ENCODE measurements at places on chromosomes 1 and 21.

DNA sequence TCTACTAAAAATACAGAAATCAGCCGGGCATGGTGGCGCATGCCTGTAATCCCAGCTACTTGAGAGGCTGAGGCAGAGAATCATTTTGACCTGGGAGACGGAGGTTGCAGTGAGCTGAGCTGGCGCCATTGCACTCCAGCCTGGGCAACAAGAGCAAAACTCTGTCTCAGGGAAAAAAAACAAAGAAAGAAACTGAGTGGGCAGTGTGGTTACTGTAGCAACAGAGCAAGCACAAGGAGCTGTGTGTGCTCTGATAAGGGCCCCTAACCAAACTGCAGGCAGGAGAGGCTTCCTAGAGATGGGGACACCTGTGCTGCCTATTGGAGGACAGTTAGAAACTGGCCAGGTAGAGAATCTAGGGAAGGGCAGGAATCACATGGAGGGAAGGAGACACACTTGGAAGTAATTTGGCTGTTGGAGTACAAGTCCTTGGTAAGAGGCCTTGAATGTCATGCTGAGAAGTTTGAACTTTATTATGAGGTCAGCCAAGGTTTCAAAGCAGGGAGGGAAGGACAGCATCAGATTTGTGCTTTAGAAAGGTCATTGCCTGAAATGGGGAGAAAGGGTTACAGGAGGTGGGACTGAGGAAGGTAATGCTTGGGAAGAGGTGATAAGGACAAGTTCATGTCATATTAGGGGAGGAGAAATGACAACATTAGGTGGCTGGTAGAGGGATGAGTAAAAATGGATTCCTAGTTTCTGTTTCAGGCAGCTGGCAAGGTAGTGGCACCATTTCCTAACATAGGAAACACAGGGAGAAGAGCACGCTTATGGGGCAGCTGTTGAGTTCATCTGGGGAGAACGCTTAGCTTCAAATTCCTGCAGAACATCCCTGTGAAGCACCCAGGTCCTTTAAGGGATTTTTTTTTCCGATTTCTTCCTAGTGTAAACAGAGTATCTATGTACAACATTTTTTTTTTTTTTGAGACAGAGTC lies 69.2 kb upstream of the ARTN start:
- DNase-seq: no peak

DNA sequence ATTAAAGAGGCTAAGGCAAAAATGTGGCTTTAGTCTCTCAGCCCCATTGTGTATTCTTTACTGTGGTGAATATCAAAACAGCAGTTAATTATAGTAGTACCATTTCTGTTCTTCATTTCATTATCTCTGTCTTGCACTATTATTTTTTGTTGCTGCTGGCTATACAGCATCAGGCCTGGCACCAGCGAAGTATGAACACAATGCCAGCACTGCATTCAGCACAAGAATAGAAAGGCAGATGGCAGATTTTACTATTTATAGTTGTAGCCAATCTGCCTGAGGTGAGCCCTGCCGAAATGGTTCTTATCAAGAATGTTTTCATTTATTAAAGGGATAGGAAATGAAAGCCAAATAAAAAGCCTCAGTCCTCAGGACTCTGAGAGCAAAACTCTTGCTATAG lies 72.1 kb downstream of the GPR52 start:
- no peak for DNase-seq

DNA sequence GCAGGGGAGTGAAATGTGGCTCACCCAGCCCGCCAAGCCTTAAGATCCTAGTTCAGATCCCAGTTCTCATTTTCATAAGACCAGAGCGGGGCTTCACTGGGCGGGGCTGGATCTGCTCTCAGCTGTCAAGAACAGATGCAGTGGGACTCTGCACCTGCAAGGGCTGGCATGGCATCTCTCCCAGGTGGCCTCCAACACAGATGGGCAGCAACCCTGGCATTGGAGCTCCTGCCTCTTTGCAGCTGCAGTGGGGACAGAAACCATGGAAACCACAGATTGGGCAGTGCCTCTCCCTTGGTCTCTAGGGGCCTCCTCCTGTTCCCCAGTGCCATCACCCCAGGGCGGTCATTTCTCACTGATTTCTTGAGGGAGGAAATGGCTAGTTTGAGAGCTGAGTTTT lies 267.7 kb downstream of the PRDM2 start:
- DNase-seq: no peak

DNA sequence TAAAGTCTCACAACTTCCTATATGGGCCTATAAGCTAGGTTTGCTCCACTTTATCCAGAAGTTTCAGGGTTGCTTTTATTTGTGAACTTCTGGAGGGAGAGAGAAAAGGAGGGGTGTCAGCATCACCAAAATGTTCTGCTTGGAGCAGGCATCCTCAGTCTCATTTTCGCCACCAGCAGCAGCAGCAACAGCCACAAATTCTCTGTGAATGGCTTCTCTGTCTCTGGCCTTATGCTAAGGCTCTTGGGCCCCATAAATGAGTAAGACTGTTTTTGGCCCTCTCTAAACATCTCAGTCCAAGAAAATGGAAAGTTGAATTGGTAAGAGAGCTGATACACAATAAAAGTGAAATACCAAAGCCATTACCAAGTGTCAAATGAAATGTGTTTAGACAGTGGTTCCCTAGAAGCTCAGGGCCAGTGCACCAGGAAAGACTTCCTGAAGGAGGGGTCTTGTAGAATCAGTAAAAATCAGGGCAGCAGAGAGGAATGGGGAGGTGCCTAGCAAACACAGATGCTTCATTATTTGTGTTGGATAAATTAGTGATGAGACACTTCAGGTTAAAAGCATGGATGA lies 53.0 kb upstream of the SPATA6 start:
- no peak for DNase-seq

DNA sequence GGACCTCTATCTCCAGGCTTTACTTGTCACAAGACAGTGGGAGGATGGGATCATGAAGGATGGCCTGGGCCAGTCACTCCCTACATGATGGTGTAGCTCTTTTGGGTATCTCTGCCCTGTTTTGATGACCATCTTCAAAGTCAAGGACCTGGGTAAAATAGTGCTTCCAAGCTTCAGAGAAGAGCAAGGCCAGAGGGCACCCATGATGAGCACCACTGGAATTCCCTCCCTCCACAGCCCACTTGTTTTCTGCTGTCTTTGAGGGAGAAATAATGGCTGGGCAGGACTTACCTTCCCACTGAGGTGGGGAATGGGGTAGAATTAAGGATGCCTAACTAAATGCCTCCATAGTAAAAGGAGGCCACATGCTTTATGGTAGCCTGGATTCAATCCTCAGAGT lies 165.7 kb downstream of the DHRS3 start:
- DNase-seq: no peak

DNA sequence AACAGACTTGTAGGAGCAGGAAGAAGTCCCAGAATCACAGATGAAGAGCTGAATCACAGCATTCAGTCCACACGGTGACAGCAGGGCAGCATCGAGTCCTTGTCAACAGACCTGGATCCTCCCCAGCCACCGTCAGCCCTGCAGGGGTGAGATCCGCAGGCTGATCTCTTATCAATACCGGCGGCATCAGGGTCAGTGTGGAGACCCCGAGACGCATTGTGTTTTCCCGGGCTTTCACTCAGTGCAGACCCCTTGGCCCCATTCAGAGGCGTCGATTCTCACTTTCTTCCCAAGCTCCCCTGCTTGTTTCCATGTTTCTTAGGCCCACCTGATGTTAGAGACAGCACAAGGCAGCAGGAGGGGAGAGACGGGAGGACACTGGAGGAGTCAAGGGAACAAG lies 609.6 kb downstream of the PTPRU start:
- no peak for DNase-seq

GRCh38 chr1:228366866-228367741 lies 39.5 kb downstream of the TRIM11 start:
- no peak for DNase-seq

- no peak for DNase-seq
Measured at GRCh38 chr1:41490911-41491310, 6.4 kb upstream of the EDN2 start.

DNA sequence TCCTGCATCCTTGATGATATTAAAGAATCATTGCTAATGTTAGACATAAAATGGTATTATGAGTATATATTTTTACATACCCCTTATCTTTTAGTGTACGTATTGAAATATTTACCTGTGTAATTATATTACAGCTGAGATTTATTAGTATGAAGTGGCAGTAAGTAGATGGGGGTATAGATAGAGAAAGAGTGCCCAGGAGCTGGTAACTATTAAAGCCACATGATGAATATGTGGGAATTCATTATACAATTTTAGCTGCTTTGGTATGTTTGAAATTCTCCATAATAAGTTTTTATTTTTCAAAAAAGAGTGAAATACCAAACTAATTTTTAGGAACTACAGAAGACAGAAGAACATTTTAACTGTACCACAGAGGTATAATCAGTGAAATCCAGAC lies 339.0 kb downstream of the PLPP3 start:
- DNase-seq: no peak

GRCh38 chr1:161705537-161705936 lies 1.5 kb upstream of the FCRLA start:
- DNase-seq: no peak

- no peak for DNase-seq
Measured at GRCh38 chr1:44808938-44809917, 905 bp downstream of the BTBD19 start.
